B cell (primary cell): ENCODE measurements at places on chromosomes 4 and X. TPM values are rescaled to one million over a fixed set of nuclear protein-coding genes. Genes with fewer than 3 reads are reported as not detected.

GRCh38 chr4:83172371-83172770, 57.8 kb upstream of the PLAC8 start:
- DNase-seq = peak; percentile 70

Gene KIT
- polyA plus RNA-seq = 0.01 and 0.04 TPM in 2 replicates

Gene UGT8
- 4.2 and 6.0 TPM in 2 replicates for polyA plus RNA-seq

Gene AFP
- not detected in 2 replicates for polyA plus RNA-seq

Gene CXCL8
- 3.0 and 7.5 TPM in 2 replicates for polyA plus RNA-seq
